ENCODE measurements at places on chromosomes 4 and X.

DNA sequence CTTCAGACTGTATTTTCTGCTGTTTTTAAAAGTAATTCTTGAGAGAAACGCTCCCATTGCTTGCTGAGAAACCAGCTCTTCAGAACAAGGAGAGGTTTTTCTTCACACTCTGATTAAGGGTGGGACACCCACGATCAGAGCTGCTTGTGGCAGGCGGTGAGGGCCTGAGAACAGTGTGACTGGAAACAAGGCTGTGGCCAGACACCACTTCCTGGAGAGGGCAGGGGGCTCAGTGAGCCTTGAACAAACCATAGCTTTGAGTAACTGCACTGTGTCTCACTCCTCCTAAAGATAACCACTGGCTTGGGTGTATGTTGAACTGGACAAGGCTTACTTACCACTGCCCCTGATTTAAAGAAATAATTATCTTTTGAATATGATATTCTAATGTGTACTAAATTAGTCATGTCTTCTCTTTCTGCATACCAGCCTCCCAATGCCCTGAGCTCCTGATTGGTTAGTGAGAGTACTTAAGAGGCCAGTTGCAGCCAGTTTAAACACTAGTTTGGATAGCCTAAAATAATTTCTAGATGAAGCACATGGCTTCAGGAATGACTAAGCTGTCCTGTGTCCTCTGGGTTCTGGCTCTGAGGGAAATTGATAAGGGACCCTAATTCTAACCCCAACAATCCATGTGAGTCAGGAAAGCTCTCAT, 3.7 kb upstream of the GPR82 start:
- DNase-seq, result no peak

DNA sequence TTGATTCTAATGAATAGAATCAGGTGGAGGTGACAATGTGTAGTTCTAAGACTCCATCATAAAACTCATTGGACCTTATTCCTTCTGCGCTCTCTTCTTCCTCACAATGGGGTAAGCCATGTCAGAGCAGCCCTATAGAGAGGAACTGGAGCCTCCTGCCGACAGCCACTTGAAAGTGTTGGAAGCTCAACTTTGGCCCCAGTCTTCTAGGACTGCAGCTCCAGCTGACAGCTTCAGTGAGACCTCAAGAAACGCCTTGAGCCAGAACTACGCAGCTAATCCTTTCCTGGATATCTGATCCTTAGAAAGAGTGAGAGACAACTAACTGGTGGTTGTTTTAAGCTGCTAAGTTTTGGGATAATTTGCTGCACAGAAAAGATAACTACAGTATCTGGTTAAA, 22.1 kb upstream of the ADH7 start:
- DNase-seq, result no peak

DNA sequence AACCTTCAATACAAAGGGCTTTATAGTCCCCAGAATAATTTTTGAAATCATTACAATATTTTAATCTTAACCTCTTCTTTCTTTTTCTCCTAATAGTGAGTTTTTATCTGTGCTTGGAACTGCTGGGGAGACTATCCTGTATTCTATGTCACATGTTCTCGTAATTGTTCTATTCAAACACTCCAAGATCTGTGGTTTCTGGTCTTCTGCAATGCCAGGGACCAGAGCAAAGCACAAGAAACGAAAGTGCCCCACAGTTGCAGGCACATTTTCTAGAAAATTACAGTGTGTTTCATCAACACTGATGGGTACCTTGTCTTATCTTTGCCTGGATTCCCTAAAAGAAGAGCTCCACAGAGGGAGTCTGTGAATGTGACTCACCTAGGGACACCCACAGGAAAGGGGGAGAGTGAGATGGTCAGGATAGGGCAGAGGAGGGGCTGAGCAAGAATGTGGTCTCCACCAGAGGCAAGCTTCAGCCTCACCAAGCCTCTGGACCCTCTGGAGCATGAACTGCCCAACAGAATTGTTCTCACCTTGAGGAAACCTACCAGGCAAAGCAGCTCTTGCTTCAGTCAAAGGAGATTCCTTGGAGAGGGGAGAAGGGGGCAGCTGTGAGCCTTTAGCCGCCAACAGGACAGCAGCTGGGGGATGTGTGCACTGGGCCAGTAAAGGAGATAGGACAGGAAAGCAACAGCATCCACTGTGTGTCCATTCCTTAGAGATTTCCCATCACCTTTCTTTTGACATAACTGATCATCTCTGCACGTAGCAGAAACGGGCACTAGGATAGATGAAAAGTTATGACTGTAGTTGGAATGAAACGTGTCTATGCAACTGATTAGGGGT, 25.9 kb downstream of the UNC5C start:
- DNase-seq, result no peak

DNA sequence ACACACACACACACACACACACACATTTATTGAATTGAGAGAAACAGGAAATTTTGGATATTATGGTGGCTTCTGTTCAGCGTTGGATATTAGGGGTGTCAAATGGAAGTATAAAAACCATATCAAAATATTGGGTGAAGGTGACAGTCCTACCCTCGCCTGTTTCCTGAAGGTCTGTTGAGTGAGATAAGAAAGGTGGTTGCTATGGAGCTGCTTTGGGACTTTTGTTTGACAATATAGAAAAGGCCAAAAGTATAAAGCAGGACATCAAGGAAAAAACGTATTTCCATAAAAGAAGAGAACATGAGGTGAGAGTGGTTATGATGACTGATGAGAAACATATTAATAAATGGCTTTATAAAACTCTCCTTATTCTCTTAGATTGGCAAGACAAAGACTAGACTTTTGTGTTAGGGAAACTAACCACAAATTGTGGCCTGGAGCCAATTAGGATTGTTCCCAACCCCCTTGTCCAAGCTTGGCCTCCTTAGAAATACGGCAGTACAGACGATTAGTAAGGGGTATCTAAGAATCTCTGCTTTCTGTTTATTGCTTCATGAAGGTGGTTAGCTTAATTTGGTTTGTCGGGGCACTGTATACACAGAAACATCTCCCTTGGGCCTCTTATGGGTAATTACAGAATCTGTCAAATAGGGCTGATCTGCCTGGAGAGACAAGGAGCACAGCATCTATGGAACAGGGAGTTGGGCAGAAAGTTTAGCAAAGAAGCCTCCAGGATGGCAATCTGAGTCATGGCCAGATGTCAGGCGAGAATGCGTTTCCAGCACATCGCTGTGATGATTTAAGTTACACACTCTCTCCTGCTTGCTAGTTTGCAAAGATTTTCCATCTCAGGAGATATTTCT, 198.0 kb downstream of the CBR4 start:
- DNase-seq, result no peak

DNA sequence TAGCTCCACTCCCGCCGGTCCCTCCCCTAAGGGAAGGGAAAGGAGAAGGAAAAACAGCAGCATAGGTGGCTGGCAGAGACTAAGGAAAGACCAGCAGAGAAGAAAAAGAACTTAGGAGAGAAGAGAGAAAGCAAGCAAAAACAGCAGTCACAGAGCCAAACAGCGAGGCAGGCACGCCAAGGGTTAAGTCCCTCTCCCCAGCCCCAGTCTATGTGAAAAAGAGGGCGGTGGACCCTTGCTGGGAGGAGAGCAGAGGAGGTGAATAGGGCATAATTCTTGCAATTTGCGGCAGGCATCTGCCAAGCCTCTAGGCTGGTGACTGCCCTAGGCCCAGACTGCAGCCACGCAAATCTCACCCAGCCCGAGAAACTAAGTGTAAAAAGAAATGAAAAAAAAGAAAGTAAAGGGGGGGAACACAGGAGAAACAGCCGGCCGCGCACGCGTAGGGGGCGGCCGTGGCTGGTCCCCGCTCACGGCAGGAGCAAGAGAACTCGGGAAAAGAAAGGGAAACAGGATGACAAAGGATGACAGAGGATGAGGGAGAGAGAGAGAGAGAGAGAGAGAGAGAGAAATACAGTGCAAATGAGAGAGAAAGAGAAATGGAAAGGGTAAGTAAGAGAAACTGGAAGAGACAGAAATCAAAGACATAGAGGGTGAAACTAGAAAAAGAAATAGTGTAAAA, 48.6 kb downstream of the MAGEA9 start:
- DNase-seq, result no peak

GRCh38 chrX:119455264-119455663, 13.0 kb upstream of the SLC25A5 start:
- no peak for DNase-seq

GRCh38 chr4:66667249-66667648, 878.1 kb downstream of the CENPC start:
- no peak for DNase-seq

DNA sequence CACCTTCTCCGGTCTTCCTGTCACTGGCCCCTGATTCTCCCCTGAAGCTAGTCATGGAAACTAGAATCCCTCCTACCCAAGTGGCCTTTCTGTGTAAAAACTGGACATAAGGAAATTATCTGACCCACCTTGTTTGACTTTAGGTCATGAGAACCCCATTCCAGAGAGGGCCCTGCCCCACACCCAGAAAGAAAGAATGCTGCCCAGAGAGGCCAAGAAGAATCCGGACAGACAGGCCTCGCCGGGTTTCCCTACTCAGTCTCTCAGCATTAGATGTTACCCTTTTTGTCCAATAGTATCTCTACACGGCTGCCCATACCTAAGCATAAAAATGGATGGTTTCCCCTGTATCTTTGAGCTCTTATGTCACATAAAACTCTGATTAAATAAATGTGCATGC, 83.3 kb upstream of the HELT start:
- no peak for DNase-seq

- no peak for DNase-seq
Observed at GRCh38 chrX:130086447-130087206, 23.7 kb downstream of the ELF4 start.

DNA sequence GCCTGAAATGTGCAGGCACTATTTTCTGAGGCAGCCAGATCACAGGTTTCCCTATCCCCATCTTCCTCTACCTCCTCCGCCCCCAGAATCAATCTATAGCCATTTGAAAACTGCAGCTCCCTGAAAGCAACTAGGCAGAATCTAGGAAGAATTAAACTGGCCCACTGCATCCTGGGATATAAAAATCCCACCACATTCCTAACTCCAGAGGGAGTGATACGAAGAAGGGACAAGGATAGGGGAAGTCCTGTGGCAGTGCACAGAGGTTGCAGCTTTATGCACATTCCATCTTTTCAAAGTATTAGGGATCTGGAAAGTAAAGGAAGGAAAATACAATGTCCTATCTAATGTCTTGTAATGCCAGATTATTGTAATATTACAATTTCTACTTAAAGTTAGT, 18.3 kb upstream of the HERC3 start:
- no peak for DNase-seq

Data from stimulated activated CD4-positive, alpha-beta T cell treated with anti-CD3 and anti-CD28 coated beads, Interleukin-15, amount 100 ng/mL, for 48 hours (primary cell).